ENCODE measurements at places on chromosomes 16 and 17.

DNA sequence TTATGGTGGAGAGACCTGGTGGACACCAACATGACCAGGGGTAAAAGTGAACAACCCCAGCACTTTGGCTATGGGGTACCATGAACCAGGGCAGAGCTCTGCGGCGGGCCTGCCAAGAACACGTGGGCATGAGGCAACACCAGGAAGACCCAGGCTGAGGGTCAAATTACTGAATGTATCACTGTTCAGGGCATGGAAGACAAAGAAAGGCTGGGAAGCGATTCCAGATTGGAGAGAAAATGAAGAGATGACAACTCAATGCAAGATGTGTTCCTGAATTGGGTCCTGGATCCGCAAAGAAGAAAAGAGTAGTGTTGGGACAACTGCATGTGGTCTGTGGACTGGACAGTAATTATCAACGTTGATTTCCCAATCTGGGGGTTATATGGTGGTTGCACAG lies 19.8 kb downstream of the SPHK1 start:
- no peak for DNase-seq

DNA sequence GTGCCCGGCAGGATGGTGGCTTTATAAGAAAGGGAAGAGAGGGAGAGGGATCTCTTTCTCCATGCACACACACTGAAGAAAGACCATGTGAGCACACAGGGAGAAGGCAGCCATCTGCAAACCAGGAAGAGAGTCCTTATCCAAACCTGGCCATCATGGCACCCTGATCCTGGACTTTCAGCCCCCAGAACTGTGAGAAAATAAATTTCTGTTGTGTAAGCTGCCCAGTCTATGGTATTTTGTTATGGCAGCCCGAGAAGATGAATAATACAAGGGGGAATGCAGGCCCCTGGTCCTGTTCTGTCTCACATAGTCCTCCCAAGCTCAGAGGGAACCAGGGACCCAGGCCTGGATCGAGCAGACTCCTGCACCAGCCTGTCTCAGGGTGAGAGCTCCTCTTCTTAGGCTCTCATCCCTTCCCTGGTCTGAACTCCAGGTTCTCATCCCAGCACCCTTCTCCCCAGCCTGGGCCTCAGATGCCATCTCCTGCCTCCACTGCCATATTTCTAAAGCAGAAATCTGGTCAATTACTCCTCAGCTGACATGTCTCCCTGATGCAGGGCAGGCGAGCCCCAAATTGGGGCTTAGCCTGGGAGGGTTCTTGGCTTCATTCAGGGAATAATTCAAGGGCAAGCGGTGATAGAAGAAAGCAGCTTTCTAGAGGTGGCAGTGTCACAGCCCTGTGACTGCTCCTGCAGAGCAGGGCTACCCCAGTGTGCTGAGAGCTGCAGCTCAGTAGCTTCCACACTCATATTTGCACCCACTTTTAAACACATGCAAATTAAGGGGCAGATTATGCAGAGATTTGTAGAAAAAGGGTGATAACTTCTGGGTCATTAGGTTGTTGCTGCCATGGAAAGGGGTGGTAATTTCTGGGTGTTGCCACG lies 28.8 kb downstream of the IGFBP4 start:
- DNase-seq, result no peak

- no peak for DNase-seq
These were observed 6.6 kb upstream of the JUP start for GRCh38 chr17:41792845-41793783.

DNA sequence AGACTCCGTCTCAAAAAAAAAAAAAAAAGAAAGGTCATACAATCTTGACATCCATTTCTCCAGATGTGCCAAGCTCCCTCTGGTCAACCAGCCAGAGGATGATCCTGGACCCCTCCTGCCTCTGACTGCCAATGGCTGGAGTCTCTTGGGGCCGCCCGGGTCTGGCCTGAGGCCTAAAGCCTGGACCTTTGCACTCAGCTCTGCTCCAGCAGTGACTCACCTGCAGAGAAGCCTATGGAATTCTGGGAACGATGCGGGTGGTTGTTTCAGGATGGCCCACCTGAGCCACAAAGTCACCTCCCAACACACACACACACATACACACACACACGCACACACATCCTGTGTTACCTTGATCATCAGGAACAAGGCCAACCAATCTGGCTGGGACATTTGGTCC lies 64.0 kb upstream of the DNAH17 start:
- DNase-seq, result no peak

DNA sequence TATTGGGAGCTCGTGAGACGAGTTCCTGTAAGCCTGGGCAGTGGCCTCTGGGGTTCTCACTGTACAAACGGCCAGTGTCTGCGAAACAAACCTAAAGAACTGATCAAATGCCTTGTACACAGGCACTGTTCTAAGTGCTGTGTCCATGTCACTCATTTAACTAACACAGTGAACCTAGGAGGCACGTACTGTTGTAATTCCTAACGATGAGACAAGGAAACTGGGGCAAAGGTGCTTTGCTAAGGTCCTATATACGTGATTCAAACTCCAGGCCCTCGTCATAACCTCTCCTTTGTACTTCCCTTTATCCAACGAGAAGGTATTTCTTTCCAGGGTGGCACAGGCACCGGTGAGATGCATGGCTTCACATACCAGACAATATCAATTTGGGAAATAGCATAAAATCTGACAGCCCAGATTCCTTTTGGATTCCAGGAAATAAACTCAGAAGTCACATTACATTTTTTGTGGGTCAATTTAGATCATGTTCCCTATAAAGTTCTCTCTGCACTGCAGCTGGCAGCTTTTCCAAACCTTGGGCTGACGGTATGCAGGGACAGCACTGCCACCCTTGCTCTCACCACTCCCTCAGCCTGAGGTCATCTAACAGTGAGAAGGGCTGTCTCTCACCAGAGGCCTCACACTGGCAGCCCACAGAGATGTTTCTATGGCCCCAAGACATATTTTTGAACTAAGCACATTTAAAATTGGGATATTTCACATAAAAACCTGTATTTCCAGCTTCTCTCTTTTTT lies 18.3 kb downstream of the GLYR1 start:
- no peak for DNase-seq

GRCh38 chr17:7885367-7886226 lies 3.0 kb upstream of the CHD3 start:
- no peak for DNase-seq

GRCh38 chr17:28370035-28370743 lies at the start of gene VTN:
Gene VTN (minus strand): TSS chr17:28370307. CDS start chr17:28370203, 104 bp downstream.
- DNase-seq, result no peak

DNA sequence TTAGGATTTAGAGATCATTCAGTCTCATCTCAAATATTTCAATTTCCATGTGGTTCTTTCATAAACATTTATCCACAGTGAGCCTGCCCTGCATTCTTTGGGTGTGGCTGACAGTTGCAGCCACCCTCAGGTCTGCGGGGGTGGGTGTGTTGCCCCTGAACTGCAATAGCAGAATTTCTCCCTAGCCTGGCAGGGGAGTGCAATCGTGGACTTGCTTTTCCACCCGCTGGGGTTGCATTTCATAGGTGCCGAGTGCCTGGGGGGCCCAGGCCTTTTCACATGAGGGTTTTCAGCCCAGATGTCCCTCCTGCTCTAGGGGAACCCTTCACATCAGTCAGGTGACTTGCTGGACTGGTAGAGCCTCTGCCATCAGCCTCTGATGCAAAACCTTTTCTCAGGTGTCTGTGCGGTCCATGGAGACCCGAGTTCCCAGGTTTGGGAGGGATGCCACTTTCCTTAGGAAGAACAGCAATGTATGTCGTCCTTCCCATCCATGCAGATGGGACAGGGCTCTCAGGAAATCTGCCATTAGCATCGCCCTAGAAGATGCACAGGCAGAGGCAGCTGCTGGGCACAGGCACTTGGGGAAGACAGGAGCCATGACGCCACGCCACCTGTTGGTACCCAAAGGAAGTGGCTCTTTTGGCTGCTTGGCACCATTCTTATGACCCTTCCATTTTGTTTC lies 2.4 kb upstream of the USP36 start:
- DNase-seq, result peak; percentile 36

GRCh38 chr17:21297026-21297520 lies 12.6 kb downstream of the MAP2K3 start:
- DNase-seq, result no peak

GRCh38 chr16:68093816-68094613 lies 8.8 kb downstream of the NFATC3 start:
- DNase-seq, result no peak

- no peak for DNase-seq
These were observed 11.4 kb downstream of the CHST4 start for GRCh38 chr16:71537643-71538042.

DNA sequence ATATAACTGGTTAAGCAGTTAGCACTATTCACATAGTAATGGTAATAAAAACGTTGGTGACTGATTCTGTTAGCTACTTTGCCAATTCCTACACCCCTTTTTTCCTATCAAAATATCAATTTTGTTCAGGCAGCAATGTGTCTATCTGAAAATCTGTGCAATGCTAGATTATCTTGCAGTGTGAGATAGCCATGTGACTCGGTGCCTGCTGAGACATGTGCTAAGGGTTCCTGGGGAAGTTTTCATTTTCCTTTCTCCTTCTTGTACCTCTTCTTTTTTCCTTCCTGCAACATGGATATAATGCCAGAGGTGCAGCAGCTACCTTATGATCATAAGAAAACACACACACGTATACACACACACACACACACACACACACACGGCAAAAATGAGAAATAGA lies 100.5 kb upstream of the SHISA6 start:
- no peak for DNase-seq

GRCh38 chr16:12155235-12155634 lies 178.7 kb downstream of the SNX29 start:
- no peak for DNase-seq

GRCh38 chr17:15469260-15469659 lies 1.8 kb upstream of the CDRT4 start:
- DNase-seq, result no peak

GRCh38 chr17:82963104-82963950 lies 116.1 kb upstream of the METRNL start:
- DNase-seq, result no peak

DNA sequence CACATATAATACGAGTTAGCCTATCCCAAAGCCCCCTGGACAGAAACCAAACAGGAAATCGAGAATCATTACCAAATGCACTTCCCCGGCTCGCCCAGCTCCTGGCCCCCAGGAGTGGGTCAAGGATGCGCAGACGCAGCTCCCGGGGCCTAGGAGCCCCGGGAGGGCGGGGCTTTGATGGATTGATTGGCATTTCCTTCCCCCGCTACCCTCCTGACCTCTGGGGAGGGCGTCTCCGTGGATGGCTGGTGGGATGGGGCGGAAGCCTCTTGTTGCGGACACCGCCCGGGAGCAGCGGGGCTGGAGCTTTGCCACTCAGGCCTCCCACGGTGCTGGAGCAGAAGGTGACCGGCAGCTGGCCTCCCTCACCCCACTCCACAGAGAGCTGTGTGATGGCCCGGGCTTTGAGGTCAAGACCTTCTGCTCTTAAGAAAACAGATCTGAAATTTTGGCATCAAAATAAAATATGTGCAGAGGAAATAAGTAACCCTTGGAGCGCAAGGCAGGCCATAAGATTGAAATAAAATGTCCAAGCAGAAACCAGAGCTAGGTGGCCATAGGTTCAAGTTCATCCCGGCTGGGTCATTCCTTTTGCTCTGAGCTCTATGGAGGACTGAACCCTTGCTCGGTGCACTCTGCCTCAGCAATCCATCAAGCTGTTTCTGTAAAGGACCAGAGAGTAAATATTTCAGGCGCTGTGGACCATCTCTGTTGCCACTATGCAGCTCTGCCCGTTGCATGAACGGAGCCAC lies 262.3 kb downstream of the SOX9 start:
- DNase-seq, result no peak

DNA sequence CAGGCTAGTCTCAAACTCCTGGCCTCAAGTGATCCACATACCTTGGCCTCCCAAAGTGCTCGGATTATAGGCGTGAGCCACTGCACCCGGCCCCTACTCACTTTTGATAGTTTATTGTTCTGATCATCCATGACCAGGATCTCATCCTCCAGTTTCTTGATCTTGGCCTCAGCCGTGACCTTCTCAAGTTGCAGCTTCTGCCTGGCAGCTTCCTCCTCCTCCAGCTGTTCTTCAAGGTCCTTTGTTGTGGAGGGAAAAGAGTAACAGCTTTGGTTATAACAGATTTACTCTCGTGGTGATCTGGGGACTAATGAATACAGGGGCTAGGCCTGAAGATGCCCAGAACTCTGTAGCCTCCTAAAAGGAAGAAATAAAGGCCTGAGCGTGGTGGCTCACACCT lies 89.9 kb downstream of the NDE1 start:
- no peak for DNase-seq

DNA sequence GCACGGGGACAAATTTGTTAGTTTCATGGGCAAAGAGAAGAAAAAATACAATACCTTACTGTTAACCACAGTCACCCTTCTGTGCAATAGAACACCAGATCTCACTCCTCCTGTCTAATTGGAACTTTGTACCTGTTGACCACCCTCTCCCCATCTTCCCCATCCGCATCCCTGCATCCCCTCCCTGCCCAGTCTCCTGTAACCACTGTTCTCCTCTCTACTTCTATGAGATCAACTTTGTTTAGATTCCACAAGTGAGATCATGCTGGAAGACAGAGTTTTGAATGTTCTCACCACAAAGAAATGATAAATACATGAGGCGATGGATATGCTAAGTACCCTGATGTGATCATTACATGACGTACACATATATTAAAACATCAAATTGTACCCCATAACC lies 47.7 kb downstream of the CLEC16A start:
- DNase-seq, result no peak

DNA sequence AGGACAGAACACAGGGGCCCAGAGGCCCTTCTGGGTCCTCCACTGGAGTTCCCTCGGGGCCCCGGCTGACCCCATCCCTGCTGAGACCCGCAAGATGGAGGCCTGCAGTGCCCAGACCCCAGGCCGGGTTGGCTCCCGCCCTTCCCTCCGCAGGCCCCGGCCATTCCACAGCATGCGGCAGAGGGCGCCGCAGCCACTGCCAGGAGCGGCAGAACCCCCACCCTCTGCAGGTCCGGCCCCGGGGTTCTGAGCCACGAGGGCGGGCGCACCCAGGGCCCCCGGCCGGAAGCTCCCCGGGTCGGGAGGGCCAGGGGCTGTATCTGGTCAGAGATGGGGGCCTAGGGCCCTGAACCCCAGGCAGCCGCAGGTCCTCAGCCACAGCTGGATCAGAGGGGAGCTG lies 2.4 kb upstream of the PERCC1 start:
- peak; percentile 21 for DNase-seq

- DNase-seq, result peak; percentile 53
These were observed 3.4 kb downstream of the SLC38A10 start for GRCh38 chr17:81291662-81292061.

DNA sequence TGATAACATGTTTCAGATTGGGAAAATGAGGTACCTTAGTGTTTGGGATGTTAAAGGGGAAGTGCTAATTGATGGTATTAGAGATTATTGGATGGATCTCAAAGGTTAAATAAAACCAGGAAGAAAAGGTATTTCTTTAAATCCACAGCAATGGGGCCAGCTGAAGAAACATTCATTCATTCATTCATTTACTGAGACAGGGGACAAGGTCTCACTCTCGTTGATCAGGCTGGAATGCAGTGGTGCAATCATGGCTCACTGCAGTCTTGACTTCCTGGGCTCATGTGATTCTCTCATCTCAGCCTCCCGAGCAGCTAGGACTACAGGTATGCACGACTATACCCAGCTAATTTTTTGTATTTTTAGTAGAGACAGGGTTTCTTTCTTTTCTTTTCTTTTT lies 19.8 kb downstream of the EARS2 start:
- DNase-seq, result no peak

- no peak for DNase-seq
These were observed 214.6 kb downstream of the CCDC182 start for GRCh38 chr17:57530508-57530907.

GRCh38 chr16:23195366-23195978 lies 12.9 kb downstream of the SCNN1G start:
- DNase-seq, result no peak

GRCh38 chr16:8928467-8928957 lies 35.2 kb downstream of the USP7 start:
- no peak for DNase-seq

All from activated T-helper 1 cell treated with anti-CD3 and anti-CD28 coated beads, Interleukin-2, amount 50 U/mL, for 16 hours (primary cell).